ENCODE measurements at places on chromosomes 2 and 18. TPM values are rescaled to one million over a fixed set of nuclear protein-coding genes. Genes with fewer than 3 reads are reported as not detected.

DNA sequence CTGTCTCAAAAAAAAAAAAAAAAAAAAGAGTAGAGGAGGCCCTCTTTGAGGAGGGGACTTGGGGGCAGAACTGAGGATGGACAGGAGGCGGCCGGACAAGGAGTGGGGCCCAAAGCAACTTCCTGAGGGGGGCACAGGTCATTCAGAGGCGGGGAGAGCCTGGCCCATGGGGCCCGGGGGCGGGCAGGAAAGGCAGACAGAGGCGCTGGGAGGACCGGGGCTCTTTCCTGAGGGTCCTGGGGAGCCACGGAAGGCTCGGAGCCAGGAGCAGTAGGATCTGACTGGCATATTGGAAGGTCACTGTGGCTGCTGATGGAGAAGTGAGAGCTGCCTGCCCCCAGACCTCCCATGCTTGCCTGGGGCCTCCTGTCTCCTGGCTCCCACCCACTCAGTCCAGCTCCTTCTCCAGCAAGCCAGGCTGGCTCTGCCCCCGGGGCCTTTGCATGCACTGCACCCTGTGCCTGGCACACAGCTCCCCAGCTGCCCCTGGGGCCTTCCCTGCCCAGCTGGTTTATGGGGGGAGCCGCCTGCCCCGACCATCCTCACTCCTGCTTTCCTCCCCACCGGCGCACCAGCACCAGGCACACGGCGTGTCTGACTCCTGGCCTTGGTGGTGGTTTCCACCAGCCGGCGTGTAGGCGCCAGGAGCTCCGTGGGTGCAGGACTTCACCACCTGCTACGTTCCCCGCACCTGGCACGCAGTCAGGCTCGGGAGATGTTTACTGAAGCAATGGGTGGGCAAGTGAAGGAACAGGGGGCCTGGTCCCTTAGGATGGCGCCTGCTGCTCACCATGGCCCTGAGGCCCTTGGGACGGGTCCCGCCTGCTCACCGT lies 5.6 kb downstream of the ESPNL start:
- no peak overlapping the region for H3K4me3 ChIP-seq
- no peak overlapping the region for H3K27ac ChIP-seq
- DNase-seq = no peak
- H3K4me1 ChIP-seq = peaks cover 13% of the 10 kb centered on the region
- H3K36me3 ChIP-seq = no peaks in the 10 kb centered on the region

DNA sequence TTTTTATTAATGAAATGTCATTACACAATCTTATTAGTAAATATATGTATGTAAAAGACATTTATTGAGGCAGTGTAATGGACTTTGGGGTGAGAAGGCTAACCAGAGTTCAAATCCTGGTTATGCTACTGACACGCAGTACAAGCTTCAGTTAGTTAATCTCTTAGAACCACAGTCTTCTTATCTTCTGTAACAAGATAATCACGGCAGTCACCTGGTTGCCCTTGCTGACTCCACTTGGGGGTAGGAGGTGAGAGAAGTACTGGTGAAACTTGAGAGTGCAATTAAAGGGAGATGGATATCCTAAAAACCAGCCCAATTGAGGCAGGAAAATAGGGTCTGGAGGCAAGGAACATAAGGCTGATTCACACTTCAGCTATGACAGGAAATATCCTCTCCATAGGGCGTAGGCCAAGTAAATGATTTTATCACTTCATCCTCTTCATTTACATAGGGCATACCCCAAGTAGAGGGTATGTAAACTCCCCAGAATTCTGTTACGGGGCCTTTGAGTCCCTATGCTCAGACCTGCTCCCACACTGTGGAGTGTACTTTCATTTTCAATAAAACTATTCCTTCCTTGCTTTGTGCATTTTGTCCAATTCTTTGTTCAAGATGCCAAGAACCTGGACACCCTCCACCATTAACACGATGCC lies 21.3 kb downstream of the SKA1 start:
- H3K27me3 ChIP-seq = peaks cover 2% of the 10 kb centered on the region
- no peak overlapping the region for H3K4me3 ChIP-seq
- no peak for DNase-seq
- no peaks in the 10 kb centered on the region for H3K4me1 ChIP-seq
- H3K27ac ChIP-seq = no peak overlapping the region

GRCh38 chr18:55420665-55421307 lies 167.2 kb downstream of the TCF4 start:
- no peaks in the 10 kb centered on the region for H3K27me3 ChIP-seq
- peaks cover 31% of the 10 kb centered on the region for H3K4me1 ChIP-seq

The FBXO48 gene
- total RNA-seq = 0.63 TPM

- H3K4me1 ChIP-seq = no peaks in the 10 kb centered on the region
- no peak overlapping the region for H3K4me3 ChIP-seq
- no peaks in the 10 kb centered on the region for H3K36me3 ChIP-seq
- no peak for DNase-seq
Observed at GRCh38 chr18:77323640-77324299, 74.1 kb downstream of the GALR1 start.

- no peak for DNase-seq
- H3K27me3 ChIP-seq = peaks cover 8% of the 10 kb centered on the region
- no peak overlapping the region for H3K4me3 ChIP-seq
- H3K27ac ChIP-seq = no peak overlapping the region
- H3K4me1 ChIP-seq = peaks cover 21% of the 10 kb centered on the region
Observed at GRCh38 chr2:18825838-18826237, 236.5 kb upstream of the NT5C1B start.

- no peak overlapping the region for H3K27ac ChIP-seq
- peaks cover 9% of the 10 kb centered on the region for H3K4me1 ChIP-seq
- H3K27me3 ChIP-seq = peaks cover 32% of the 10 kb centered on the region
- H3K36me3 ChIP-seq = no peaks in the 10 kb centered on the region
Observed at GRCh38 chr18:50312296-50313030, 25.0 kb upstream of the CXXC1 start.

DNA sequence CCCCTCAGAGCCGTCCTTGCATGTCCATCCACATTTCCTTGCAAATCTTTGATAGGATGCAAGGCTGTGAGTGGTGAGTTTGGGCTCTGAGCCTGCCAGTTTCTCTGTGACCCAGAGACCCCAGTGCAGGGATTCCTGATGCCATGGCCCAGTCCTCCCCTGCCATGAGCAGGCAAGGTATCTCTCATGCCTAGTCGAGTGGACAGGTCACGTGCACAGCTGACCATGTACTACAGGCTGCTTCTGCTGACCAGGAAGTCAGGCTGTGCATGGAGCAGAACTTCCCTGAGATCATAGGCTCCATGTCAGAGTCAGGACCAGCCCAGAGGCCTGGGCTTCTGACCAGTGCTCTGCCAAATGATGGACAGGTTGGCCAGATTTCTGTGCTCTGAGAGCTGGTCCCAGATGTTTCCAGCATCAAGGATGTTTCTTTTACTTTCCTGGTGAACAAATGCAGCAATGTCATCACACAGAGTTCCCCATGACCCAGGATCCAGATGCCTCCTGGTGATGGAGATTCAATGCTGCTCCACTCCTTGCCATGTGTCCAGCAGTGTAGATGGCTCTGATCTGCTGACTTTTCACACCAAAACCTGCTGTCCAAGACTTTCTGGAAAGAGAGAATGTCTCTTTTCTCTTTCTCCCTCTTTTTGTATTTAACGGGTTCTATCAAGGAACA lies 321.6 kb upstream of the HS6ST1 start:
- no peak overlapping the region for H3K4me3 ChIP-seq
- no peak overlapping the region for H3K27ac ChIP-seq

The RFTN2 gene
- total RNA-seq = 28.5 TPM

DNA sequence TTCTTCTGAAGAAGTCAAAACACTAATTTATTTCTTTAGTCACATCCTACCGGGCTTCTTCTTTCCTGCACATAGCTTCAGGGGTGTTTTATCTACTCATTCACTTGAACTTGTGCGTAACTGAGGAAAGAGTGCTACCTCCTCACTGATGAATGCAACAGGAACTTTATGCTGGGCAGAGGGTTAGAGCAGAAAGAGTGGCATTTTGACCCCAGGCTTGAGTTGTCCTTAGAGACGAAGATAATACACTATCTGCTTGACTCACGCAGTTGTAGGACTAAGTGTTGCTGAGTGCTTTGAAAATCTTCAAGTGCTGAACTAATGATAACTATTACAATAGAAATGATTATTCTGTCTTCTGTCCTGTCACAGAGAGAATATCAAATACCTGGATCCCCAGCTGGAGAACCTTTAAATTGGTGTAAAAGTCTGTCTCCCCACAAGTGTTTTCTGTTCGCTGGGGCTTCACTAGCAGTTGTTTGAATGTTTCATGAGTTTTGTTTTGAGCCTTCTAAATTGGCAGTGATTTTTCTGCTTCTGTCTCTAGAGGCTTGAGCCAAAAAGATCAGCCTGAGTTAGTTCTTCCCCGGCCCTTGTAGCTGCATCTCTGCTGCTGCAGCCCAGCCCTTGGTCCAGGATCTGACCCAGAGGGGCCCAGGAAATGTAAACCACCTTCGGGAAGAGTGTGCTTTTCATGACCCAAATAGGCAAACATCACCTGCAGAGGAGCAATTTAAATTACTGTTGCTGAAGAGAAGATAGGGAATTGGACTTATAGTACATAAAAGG lies 86.3 kb upstream of the LGALSL start:
- H3K27me3 ChIP-seq = peaks cover 9% of the 10 kb centered on the region
- H3K27ac ChIP-seq = no peak overlapping the region
- H3K4me1 ChIP-seq = no peaks in the 10 kb centered on the region

The RTP5 gene
- total RNA-seq = not detected

- no peak overlapping the region for H3K27ac ChIP-seq
- no peak for DNase-seq
- peaks cover 9% of the 10 kb centered on the region for H3K4me1 ChIP-seq
- peaks cover 3% of the 10 kb centered on the region for H3K36me3 ChIP-seq
- no peak overlapping the region for H3K4me3 ChIP-seq
Observed at GRCh38 chr18:23703987-23704384, 14.7 kb downstream of the LAMA3 start.

The CDK15 gene
- total RNA-seq = 3.6 TPM

DNA sequence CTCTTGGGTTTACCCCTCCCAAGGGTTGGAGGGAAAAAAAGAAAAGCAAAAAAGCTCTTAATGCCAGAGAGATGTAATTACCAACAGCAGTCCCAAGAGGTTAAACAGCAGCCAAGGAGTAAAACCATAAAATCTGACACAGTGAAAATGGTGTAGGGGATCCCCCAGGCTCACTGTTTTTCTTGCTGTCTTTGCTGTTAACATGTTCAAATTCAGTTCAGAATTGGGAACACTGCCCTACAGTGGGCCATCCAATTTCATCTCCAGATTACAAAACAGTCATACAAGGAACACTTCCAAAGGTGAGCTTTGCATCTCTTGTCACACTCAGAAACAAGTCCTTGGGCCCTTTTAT lies 54.5 kb downstream of the PLEKHM3 start:
- peaks cover 11% of the 10 kb centered on the region for H3K4me1 ChIP-seq
- no peaks in the 10 kb centered on the region for H3K36me3 ChIP-seq
- no peak overlapping the region for H3K27ac ChIP-seq
- DNase-seq = no peak

The TUBB8B gene
- total RNA-seq = not detected

- H3K27ac ChIP-seq = no peak overlapping the region
- peaks cover 5% of the 10 kb centered on the region for H3K4me1 ChIP-seq
- no peaks in the 10 kb centered on the region for H3K27me3 ChIP-seq
- H3K36me3 ChIP-seq = no peaks in the 10 kb centered on the region
- no peak for DNase-seq
Observed at GRCh38 chr2:97999536-97999935, 3.8 kb upstream of the TMEM131 start.

The IL1RN gene
- total RNA-seq = not detected

GRCh38 chr2:141767051-141767450 lies 363.8 kb downstream of the LRP1B start:
- no peak overlapping the region for H3K27ac ChIP-seq
- H3K27me3 ChIP-seq = no peaks in the 10 kb centered on the region
- H3K36me3 ChIP-seq = no peaks in the 10 kb centered on the region
- DNase-seq = no peak

DNA sequence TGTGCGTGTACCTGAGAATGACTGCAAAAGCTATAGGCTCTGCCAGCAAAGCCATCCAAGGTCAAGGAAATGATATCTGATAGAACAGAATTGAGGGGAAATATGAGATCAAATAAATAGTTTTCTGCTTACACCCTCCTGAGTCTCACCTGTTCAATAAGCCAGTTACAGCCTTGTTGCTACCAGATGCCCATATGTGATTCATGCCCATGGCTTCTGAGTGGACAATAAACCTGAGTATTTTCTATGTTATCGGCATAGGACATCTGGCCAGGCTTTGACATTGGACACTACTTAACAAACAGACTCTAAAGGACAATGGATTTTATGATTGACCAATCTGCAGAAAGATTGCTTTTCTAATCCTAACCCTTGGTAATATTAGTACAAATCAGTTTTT lies 297.9 kb downstream of the LRATD1 start:
- H3K4me1 ChIP-seq = no peaks in the 10 kb centered on the region
- no peak for DNase-seq
- H3K36me3 ChIP-seq = no peaks in the 10 kb centered on the region
- H3K4me3 ChIP-seq = no peak overlapping the region

DNA sequence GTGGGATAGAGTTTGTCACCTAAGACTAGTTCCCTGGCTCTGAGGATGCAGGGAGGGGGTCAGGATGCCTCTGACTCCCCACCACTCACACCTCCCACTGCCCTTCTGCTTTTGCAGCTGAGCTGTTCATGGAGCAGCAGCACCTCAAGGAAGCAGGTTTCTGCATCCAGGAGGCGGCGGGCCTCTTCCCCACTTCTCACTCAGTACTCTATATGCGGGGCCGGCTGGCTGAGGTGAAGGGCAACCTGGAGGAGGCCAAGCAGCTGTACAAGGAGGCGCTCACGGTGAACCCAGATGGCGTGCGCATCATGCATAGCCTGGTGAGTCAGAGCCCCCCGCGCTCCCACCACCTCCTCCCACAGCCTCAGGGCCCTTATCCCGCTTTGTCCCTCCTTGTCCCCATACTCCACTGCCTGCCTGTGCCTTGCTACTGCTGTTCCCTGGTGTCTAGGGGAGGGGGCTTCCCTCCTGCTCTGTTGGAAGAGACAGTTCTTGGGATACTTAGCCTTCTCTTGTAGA lies 94.4 kb downstream of the STPG4 start:
- peaks cover 63% of the 10 kb centered on the region for H3K4me1 ChIP-seq
- H3K36me3 ChIP-seq = peaks cover 1% of the 10 kb centered on the region
- H3K4me3 ChIP-seq = no peak overlapping the region
- H3K27ac ChIP-seq = no peak overlapping the region
- H3K27me3 ChIP-seq = no peaks in the 10 kb centered on the region

DNA sequence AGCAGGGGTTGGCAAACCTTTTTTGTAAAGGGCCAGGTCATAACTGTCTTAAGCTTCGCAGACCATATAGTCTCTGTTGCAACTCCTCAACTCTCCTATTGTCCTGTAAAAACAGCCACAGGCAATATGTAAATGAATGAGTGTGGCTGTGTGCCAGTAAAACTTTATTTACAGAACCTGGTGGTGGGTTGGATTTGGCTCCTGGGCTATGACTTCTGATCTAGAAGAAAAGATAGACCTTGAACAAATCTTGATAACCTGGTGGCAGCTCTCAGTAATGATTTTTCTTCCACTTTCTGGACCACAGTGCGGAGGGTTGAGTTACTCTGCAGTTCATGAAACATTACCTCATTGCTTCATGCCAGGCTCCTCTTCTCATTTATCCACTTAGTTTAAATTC lies 139.3 kb downstream of the MYCN start:
- H3K27me3 ChIP-seq = peaks cover 13% of the 10 kb centered on the region
- H3K4me1 ChIP-seq = no peaks in the 10 kb centered on the region
- no peak for DNase-seq
- H3K36me3 ChIP-seq = no peaks in the 10 kb centered on the region
- H3K4me3 ChIP-seq = no peak overlapping the region

The ANKRD30BL gene
- total RNA-seq = not detected

The SNORC gene
- total RNA-seq = 2.2 TPM

GRCh38 chr2:20438334-20439192 lies 8.3 kb upstream of the RHOB start:
- H3K4me1 ChIP-seq = peaks cover 25% of the 10 kb centered on the region
- no peak overlapping the region for H3K4me3 ChIP-seq
- H3K36me3 ChIP-seq = no peaks in the 10 kb centered on the region
- no peaks in the 10 kb centered on the region for H3K27me3 ChIP-seq

The C2orf80 gene
- not detected for total RNA-seq
